ENCODE measurements at places on chromosomes 3 and 15. TPM values are rescaled to one million over a fixed set of nuclear protein-coding genes. Genes with fewer than 3 reads are reported as not detected.

The KCNH8 gene
- total RNA-seq, result 0.16 TPM

The CX3CR1 gene
- 0.49 TPM for total RNA-seq

The CRABP1 gene
- not detected for total RNA-seq

The IL20RB gene
- 1.2 TPM for total RNA-seq

The ROPN1 gene
- total RNA-seq, result not detected

The P2RY13 gene
- total RNA-seq, result not detected

The MYO9A gene
- total RNA-seq, result 20.0 TPM

The ATP13A5 gene
- not detected for total RNA-seq

The CA12 gene
- not detected for total RNA-seq

The CPNE4 gene
- total RNA-seq, result not detected

The TMCO5A gene
- total RNA-seq, result not detected

The WDR72 gene
- total RNA-seq, result not detected

The SLC22A13 gene
- 0.44 TPM for total RNA-seq

The ADAMTS17 gene
- total RNA-seq, result 15.3 TPM

The WDR93 gene
- not detected for total RNA-seq

The ANKUB1 gene
- total RNA-seq, result not detected

The TMCC1 gene
- total RNA-seq, result 33.1 TPM

The DNAH12 gene
- 0.27 TPM for total RNA-seq

The TERC gene
- 13.3 TPM for total RNA-seq

The TRH gene
- not detected for total RNA-seq

The SLC22A14 gene
- not detected for total RNA-seq

The CDHR4 gene
- not detected for total RNA-seq

The PRSS50 gene
- total RNA-seq, result not detected

The SLCO2A1 gene
- not detected for total RNA-seq

The PEAK1 gene
- total RNA-seq, result 12.4 TPM

The CYP19A1 gene
- not detected for total RNA-seq

The PLCB2 gene
- total RNA-seq, result 154 TPM

The C2CD4A gene
- total RNA-seq, result 0.08 TPM

The HCLS1 gene
- total RNA-seq, result 179 TPM

The DNAJA4 gene
- 48.9 TPM for total RNA-seq

The EPHB1 gene
- total RNA-seq, result not detected

The GOLGA8J gene
- total RNA-seq, result not detected

The KIF7 gene
- 0.54 TPM for total RNA-seq

The SNX4 gene
- 29.7 TPM for total RNA-seq

Measured in CD8-positive, alpha-beta T cell (primary cell).